ENCODE measurements at places on chromosomes 7 and 10. TPM values are rescaled to one million over a fixed set of nuclear protein-coding genes. Genes with fewer than 3 reads are reported as not detected.

DNA sequence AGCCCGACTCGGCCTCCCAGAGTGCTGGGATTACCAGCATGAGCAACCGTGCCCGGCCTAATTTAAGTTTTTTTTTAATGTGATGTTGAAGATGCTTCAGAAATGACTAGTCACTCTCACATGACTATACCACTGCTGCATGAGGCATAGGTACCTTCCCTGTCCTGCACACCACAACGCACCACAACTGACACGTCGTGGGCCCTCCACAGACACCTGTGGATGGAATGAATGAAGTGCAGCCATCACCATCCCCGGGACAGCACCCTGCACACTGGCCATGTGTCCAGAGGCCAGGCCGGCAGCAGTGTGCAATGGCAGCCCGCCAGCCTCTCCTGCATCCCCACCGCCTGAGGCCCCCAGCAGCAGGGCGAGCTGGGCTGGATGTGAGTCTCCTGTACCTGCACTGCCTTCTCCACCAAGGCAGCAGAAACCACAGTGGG, 55.1 kb downstream of the VOPP1 start:
- DNase-seq, result no peak

- DNase-seq, result no peak
Observed at GRCh38 chr7:6268907-6269306, 3.5 kb downstream of the CYTH3 start.

- DNase-seq, result peak; percentile 34
Observed at GRCh38 chr7:73560109-73560835, 2.8 kb upstream of the BCL7B start.

- DNase-seq, result no peak
Observed at GRCh38 chr10:16930540-16930939, 113.3 kb upstream of the RSU1 start.

GRCh38 chr10:6719561-6719960, 139.5 kb upstream of the PRKCQ start:
- no peak for DNase-seq

DNA sequence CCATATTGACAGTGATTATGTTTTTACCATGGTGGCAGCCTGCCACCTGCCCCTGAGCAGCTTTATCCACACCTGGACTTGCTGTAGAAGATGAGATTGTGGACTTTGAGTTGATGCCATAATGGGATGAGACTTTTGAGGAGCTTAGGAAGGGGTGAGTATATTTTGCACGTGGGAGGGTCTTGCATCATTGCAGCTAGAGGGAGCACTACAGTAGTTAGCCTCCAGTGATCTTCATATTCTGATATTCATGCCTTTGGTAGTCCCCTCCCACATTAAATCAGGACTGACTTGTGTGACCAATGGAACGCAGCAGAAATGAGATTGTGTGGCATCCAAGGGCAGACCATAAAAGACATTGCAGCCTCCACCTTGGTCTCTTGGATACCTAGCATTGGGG, 18.2 kb upstream of the COL13A1 start:
- no peak for DNase-seq

- peak; percentile 91 for DNase-seq
Observed at GRCh38 chr10:74418285-74418872, 267.4 kb downstream of the ADK start.

DNA sequence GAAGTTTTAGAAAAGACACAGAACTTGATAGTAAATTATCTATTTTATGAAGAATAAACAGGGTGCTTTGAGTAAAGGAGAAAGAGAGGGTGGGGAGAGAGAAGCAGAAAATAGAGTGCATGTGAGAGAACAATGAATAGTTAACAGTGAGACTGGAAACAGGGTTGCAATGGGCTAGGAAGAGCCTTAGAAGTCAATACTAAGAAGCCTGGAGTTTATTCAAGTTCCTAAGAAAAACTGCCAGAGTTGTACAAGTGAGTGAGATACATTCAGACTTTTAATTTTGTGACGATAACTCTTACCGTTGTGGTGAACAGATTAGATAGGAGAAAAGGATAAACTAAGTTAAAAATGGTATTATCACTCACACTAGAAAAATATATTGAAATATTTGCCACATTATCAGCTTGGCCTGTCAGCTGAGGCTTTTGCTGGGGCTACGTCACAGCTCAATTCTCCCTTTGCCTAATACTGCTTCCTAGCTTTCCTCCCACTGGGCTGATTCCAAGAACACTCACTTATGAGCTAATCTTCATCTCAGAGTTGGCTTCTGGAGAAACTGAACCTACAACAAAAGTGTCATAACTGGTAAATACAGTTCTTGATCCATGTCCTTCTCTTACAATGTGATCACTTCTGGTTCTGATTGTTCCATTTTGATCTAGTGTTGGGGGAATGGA, 92.7 kb downstream of the SEMA3D start:
- DNase-seq, result peak; percentile 30

DNA sequence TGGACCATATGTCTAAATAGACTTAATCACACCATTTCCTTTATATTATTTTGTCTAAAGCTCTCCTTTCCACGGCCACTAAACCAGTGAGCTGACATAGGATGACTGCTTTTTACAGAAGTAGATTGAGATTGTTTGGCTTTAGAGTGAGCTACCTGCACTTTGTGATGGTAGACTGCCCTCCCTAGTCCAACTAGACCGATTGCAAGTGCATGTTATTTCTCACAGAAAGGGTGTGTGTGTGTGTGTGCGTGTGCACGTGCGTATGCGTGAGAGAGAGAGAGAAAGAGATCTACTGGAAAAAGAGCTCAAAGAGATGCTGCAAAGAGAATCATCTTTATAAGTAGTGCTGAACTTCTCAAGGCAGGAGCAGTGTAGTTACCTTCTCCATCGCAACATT, 60.7 kb downstream of the VCL start:
- DNase-seq, result no peak

DNA sequence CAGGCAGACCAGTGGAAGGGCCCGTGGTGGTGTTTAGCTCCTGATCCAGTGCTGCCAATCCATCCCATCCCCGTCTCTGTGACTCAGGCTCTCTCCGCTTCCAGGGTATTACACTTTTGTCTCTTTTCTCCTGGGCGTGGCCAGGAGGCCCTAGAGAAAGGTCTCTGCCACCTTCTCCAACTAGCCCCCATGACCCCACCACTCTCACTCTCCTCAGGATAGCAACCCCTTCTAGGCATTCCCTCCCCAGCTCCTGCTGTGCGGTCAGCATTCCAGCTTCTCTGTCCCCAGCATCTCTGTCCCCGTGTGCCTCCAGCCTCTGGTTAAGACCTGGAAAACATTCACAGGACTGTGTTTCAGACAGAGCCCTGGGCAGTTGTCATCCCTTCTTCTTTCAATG, 36.2 kb upstream of the R3HCC1L start:
- no peak for DNase-seq

- DNase-seq, result peak; percentile 89
Observed at GRCh38 chr10:118568327-118568848, 27.1 kb downstream of the PRLHR start.

GRCh38 chr10:48501226-48501625, 103.6 kb downstream of the ARHGAP22 start:
- no peak for DNase-seq

DNA sequence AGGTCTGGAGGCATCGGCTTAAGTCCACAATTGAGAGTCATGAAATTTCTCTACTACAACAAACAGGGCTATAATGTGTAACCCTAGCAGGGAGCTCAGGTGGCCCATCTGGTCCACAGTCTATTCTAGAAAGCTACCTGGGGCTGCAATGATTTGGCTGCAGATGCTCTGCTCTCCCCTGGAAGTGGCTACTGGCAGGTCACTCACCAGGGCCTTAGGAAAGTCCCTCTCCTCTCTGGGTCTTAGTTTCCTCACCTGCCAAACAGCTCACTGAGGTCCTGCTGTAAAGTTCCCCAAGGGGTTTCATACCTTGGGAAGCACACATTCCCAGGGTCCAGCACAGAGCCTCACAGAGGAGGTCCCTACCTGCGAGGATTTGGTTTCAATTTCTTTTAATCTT, 2.5 kb downstream of the IGFBP3 start:
- DNase-seq, result no peak

GRCh38 chr10:16583382-16583781, 61.7 kb upstream of the C1QL3 start:
- DNase-seq, result peak; percentile 29

The ACTL6B gene
- not detected for total RNA-seq

The FAS gene
- total RNA-seq, result 31.9 TPM

The ITPRIP gene
- 11.1 TPM for total RNA-seq
